Stimulated activated CD8-positive, alpha-beta memory T cell treated with anti-CD3 and anti-CD28 coated beads, Interleukin-4, amount 100 ng/mL, for 1 hour (primary cell): ENCODE measurements at places on chromosomes 11 and 22.

GRCh38 chr11:957212-957920 is 31.7 kb downstream of the AP2A2 start:
- no peak for DNase-seq

DNA sequence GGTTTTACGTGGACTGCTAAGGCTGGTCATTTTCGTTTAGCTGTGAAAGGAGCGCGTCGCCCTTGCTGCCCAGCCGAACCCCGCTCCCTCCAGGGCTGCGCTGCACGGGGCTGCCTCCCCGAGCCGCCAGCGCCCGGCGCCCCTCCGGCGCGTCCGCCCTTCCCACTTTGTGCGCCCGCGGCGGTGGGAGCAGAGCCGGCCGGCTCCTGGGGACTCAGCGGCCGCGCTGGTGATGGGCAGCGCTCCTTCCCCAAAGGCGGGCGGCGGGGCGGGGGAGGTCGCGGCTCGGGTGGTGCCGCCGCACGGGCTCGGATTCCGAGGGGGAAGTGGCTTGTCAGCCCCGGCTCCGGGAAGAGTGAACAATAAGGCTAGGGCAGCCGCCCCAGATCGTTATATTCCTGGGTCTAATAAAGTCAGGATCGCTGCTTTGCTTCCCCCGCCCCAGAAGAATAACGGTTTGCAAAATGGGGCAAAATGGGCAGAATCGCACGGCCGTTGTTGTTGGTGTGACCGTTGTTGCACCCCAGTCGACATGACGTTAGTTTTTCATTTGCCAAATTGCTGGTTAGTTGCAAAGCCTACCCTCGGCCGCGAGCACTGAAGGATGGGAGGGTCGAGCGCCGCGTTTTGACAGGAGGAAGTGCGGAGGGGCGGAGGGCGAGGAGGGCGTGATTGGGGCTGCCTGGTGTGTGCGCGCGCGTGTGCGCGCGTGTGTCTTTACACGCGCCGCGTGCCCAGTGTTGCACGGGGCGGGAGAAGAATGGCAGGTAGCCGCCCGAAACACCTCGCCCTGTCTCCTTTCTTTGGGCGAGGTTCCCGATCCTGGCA is 745 bp downstream of the NCAM1 start:
- DNase-seq = no peak

GRCh38 chr11:7657306-7658025 is 15.8 kb downstream of the CYB5R2 start:
- DNase-seq = no peak

DNA sequence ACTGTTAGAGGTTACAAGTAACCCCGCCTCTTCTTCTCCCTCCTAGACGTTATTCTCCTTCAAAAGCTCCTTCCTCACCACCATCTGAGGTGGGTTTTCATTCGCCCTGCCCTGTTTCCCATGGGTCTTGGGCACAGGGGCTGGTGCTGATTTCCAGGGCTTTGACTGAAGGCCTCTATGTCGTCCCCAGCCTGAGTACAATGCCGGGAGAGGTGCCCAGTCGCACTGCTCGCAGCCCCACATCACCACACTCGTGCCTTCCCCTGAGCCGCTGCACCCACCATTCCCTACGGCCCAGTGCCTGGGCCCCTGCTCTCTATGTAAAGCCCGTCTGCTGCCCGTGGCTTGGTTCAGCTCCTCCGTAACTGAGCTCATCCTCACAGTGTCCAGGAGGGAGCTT is 169.8 kb downstream of the DSCAML1 start:
- DNase-seq = no peak

DNA sequence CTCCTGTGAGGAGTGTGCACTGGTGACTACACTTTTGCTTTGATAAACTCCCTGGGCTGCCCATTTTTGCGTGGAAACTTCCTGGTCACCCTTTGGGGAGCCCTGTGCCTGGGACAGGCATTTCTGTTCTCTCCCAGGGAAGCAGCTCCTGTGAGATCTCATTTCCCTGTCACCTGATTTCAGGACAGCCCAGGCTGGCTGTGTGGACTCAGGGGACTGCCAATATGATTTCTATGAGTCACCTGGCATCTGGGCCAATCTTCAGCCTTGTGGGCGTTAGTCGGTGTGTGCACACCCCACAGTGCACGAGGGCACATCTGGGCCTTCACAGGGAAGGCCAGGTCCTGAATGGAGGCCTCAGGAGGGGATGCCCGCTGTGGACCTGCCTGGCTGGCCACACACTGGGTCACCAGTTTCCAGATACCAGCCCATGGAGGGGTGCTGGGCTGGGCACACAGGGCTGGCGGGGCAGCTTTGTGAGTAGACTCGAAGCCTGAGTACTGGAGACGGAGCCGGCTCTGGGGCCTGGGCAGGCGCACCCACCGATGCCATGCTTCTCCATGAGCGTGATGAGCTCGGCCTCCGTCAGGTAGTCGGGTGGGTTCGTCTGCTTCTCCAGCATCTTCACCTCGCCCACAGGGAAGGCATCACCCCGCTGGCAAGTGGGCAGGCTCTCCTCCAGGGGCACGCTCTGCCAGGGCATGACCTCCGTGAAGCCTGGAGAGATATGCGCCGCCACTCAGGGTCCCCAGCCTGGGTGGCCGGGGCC is 9.4 kb upstream of the PPM1F start:
- no peak for DNase-seq

- DNase-seq = no peak
Measured at GRCh38 chr11:26483108-26483507, 89.0 kb downstream of the MUC15 start.

DNA sequence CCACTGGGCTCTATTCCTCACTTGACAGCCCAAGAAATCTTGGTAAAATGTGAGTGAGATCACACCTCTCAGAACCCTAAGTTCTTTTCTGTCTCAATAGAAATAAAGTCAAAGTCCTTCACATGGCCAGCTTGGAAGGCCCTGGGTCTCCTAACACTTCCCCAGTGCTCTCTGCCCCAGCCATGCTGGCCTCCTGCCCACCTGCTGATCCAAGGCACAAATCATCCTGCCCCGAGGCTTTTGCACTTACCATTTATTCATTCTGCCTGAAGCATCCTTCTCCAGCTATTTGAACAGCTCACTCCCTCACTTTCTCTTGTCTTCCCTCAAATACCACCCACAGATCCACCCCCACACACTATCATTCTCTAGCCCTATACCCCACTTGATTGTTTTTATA is 26.4 kb downstream of the ISX start:
- no peak for DNase-seq

DNA sequence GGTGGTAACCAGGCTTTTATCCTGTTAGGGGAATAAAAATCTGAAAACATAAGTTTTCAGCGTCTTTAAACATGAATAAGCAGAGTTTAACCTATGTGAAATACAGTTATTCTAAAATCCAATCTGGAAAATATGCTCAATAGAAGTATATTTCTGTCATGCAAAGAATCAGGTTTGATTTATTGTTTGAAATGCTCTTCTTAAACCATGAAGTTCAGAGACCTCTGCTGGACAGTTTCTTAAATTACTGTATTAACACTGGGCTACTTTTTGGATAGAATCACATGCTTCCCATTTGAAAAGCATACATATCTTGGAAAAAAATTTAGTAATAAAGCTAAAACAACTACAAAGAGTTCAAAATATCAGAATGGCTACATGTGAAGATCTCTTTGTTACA is 25.4 kb downstream of the APIP start:
- DNase-seq = no peak

DNA sequence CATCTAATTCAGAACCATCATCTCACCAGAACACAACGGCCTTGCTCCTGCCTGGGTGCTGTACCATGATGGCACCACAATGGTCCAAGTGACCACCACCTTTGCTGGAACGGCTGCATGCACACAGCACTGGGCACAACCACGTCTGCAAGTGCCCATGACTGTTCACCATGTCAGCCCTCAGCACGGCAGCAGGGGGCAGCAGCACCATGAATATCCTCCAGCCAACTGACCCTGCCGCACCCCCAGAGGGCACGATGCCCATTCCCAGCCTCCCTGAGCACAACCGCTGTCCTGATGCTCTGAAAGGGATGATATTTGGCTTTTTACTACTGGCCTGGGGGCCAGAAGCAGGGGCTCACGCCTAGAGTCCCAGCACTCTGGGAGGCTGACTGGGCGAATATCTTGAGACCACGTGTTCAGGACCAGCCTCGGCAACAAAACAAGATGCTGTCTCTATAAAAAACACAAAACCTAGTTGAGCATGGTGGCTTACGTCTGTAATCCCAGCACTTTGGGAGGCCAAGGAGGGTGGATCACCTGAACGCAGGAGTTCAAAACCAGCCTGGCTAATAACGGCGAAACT is 25.7 kb downstream of the DRD4 start:
- DNase-seq = no peak

DNA sequence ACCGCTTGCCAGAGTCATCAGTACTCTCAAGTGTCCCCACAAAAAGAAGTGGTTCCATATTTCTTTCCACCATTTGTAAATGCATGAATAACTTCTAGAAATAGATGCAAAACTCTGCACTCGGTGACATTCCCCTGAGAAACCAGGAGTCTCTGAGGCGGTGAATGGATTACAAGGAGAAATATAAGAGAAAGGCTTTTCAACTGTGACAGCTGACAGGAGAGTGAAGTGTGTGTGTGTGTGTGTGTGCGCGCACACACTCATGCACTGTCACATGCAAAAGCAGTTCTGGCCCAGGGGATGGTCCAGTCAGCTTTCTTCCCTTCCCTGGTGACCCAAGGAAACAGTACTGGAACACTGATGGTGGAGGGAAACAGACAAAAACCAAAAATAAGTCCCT is 710.0 kb downstream of the OPCML start:
- DNase-seq = no peak

DNA sequence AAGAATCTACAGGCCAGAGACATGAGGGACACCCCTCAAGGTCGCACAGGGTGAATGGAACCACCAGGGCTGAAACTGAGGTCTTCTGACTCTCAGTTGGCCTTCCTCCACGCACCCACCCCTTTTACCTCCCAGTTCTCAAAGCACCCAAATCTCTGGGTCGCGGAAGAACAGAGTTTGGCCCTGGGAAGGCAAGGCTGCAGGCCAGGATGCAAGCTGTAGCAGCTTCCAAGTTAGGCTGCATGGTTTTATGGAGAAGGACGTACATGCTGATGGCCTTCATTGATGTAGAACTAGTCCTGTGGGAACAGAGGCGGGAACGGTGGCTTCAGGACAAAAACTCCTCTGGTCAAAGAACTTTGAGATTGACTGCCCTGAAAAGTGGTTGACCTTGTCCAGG is 143.5 kb upstream of the B3GAT1 start:
- DNase-seq = no peak

- DNase-seq = no peak
Measured at GRCh38 chr11:119338965-119339588, 1.6 kb downstream of the C1QTNF5 start.

GRCh38 chr11:61011950-61012736 is 40.7 kb downstream of the CD6 start:
- no peak for DNase-seq

DNA sequence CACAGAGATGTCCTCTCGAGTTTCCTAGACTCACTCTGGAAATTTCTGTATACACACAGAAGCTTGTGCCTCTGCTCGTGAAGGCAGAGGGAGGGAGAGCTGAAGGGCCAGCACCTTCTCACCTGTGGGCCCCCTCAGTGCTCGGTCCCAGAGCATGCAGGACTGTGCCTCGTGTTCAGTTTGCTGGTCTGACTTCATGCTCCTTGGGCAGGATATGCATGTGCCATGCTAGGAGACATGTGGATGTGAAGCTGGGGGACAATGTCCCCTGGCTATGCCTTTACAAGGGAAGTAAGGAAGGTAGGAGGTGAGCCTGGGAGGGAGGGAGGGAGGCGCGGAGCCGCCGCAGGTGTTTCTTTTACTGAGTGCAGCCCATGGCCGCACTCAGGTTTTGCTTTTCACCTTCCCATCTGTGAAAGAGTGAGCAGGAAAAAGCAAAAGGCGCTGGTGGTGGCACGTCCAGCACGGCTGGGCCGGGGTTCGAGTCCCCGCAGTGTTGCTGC is 22.6 kb downstream of the NEAT1 start:
- DNase-seq = no peak

- no peak for DNase-seq
Measured at GRCh38 chr22:39308614-39309363, 10.6 kb downstream of the RPL3 start.

- DNase-seq = no peak
Measured at GRCh38 chr11:71456831-71457230, 3.8 kb downstream of the NADSYN1 start.

DNA sequence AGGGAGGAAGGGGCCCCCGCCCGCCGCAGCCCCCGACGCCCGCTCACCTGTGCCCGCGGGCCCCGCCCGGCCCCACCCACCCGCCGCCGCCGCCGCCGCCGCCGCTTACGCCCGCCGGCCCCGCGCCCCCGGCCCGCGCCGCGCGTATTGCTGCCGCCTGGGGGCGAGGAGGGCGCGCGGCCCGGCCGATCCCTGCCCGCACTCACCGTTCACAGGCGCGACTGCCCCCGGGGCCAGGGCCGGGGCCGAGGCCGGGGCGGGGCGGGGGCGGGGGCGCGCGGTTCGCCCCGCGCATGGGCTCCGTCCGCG is 212 bp downstream of the HRAS start:
- DNase-seq = no peak

- no peak for DNase-seq
Measured at GRCh38 chr11:120563703-120564572, 52.4 kb downstream of the GRIK4 start.

- no peak for DNase-seq
Measured at GRCh38 chr22:33555814-33556522, 364.3 kb downstream of the LARGE1 start.

GRCh38 chr22:38843657-38844314 is at the start of gene NPTXR:
Gene NPTXR, minus strand, starts transcription at chr22:38844028.
- DNase-seq = no peak

DNA sequence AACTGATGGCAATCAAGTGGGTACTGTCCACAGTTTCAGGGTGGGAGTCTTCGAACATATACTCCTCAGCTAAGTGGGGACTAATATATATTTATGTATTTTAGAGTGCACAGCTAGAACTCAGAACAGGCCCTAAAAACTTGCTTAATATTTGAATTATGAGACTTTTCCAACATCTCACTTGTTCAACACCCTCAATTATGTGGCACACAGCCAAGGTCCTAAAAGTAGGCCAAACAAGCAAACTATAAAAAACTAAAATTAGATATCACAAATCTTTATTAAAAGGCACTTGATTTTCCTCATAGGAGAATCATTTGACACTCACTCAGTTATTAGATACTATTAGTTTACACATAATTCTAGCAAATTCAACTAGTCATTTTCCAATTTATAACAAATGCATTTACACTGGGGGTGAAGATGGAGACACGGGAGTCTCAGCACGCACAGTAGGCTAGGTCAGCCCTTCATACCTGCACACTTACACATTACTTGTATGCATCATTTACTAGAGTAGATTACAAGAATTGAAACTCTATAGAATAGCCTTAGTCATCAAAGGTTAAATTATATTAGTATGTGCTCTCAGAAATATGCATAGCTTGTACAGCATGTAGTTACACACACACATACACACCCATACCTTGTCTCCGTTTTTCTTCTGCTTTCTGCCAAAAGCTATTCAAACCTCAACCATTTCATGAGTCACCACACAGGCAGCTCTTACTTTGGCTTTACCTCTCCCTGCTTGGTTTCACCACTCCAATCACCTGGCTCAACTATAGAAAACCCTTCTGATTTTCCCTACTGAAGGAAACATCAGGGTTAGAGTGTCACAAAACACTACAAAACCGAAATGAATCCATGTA is 171.5 kb downstream of the SBF2 start:
- no peak for DNase-seq

- DNase-seq = peak; percentile 14
Measured at GRCh38 chr22:29202212-29203192, 3.2 kb upstream of the EMID1 start.

- DNase-seq = no peak
Measured at GRCh38 chr11:11397036-11397415, 44.0 kb upstream of the CSNK2A3 start.
